ENCODE measurements at places on chromosomes 6 and 20.

GRCh38 chr6:128600397-128600951 lies 80.1 kb upstream of the PTPRK start:
- DNase-seq = no peak

DNA sequence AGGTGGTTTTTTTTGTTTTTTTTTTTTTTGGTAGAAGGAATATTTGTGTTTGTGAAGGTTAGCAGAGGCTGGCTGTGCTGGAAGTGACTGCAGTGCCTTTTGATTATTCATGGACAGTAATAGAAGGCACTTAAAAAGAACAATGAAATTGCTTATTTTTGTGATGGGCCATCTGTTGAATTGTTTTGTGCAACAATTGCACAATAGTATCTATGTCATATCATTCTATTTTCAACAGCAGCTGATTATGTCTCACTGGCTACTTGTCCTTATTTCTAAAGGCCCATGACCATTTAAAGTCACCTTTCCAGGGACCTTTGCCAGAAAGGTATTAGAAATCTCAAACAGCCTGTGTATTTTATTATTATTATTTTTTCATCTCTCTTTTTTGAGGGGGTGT lies 70.6 kb downstream of the AFG1L start:
- no peak for DNase-seq

DNA sequence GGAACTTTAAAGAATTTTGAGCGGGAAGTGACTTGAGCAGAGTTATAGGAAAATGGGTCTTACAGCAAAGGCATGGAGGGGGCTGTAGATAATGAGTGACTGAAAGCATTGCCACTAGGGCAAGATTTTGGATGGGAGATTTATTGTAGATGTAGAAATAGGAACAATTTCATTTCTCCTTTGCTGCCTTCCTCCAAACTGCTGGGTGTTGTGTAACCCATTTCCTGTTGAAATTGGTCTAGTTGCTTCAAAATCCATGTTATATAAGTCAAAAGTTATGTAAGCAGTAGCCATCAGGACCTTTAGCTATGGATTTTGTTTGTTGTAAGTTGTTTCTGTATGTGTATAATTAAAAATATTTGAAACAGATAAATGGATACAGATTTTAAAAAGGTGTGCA lies 11.1 kb downstream of the YWHAB start:
- no peak for DNase-seq

GRCh38 chr6:3077430-3077829 lies 9.1 kb downstream of the RIPK1 start:
- no peak for DNase-seq

- no peak for DNase-seq
Observed at GRCh38 chr6:38799529-38800184, 84.5 kb downstream of the DNAH8 start.

DNA sequence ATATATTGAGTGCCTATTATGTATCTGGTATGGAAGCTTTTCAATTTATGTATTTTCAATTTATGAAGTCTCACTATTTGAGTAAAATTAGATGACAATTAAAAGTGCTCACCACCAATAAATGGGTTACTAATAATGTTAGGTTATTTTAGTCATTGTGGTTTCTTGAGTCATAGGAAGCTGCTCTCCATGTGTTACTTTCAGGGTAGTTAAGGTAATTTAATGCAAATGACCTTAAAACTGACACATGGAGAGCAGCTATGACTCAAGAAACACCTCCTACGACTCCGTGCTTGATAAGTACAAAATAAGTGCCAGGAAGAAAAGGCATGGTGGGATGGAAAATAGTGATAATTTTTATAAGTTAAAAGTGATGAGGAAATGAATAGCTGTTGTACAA lies 16.5 kb upstream of the TINAG start:
- no peak for DNase-seq

- DNase-seq = no peak
Observed at GRCh38 chr6:376827-377640, 14.5 kb upstream of the IRF4 start.

DNA sequence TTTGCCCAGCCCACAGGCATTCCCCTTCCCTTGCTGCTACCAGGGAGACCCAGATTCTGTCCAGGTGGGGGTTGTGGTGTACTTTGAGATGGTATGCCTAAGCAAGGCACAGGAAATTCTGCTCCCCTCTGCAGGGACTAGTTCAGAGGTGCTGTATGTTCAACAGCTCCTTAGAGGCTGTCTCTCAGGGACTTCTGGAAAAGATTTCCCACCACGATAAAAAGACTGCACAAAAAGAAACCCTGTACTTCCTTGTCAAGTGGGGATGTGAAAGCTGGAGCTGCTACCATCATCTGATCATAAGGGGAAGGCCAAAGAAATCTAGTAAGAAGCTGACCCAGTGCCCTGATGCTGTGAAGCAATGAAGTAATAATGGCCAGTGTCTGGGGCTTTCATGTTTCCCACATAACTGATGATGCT lies 51.5 kb upstream of the SMIM29 start:
- DNase-seq = no peak

- DNase-seq = no peak
Observed at GRCh38 chr6:108806171-108806570, 42.1 kb upstream of the ARMC2 start.

DNA sequence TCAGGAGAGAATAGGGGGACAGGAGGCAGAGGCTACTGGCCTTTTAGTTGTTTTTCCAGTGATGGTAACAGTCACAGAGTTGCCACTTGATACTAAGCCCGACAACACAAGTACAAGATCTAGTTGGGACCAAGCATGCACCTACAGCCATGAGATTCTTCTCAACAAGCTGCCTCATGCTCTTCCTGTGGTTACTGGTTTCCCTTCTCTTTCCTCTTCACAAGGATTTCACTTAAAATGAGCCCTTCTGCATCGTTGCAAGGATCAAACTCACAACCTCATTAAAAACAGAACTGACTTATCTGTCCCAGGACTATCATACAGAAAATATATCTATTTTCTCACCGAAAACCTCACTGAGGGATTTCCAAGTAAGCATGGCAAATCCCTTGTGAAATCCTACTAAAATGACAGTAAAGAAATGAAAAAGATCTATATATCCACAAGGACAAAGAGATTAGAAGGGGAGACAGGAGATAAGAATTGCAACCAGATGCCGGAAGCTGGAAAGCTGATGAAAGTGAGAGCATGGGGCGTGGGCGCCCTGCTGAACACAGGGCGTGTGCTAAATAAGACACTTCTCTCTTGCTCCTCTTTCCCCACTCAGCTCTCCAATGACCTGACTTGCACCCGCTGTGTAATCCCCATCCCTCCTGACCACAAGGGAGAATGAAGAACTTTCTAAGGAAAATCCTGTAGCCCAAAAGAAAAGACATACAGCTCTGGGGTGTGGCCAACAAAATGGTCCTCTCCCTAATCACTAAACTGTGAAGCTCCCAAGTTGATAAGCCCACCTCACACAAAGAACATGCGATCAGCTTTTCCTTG lies 13.4 kb downstream of the MTFR2 start:
- no peak for DNase-seq

DNA sequence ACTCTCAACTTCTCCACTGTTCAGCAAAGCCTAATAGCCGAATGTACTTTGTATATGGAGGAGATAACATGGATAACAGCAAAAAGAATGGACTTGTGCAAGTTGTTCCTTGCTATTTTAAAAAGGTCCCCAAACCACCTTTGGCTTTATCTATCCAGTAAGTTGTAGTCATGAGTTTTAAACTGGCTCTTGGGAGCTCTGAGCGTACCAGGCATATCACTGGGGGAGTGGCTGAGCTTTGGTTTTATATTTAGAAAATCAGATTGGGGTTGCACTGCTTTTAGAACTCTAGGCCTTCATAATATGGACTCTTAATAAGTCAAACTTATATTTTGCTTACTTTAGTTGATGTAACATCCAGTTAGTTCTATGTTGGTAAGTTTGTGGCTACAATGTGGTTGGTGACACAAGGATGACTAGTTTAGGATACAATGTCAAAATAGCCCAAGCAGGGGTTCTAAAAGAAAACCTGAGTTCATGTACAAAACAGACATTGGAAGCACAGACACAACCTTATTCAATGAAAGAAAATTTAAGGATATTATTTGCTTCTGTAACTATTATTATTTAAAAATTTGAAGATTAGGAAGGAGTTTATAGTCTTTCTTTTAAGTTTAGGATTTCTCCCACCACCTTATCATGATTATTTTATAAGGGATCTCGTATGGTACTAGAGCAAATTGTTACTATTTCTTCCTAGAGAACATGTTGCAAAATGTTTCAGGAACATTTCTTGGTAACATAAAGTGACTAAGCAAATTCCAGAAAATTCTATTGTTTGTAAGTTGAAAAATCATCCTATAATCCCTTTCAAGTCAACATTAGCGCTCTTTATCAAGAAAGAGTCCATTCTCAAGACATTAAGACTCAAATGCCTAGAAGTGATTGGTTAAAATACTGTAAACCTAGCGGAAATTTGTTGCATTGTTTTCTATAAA lies 165.8 kb upstream of the SUPT3H start:
- DNase-seq = no peak

- DNase-seq = no peak
Observed at GRCh38 chr20:1204576-1204975, 1.3 kb downstream of the C20orf202 start.

DNA sequence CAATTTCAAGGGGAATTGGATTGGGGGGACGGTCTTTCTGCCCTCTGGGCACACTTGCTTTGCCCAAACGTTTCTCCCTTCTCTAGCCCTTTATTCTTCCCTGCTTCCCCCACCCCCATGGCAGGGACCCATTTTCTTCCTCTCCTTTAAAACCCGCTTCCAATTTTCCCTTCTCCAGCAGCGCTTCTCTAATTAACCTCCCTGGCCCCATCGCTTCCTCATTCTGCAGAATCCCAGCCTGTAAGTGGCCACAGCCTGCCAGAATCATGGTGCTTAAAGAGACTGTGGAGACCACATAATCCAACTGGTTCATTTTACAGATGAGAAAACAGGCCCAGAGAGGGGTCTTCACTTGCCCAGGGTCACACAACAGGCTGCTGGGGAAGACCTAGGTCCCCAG lies 61.4 kb downstream of the CPNE5 start:
- no peak for DNase-seq

DNA sequence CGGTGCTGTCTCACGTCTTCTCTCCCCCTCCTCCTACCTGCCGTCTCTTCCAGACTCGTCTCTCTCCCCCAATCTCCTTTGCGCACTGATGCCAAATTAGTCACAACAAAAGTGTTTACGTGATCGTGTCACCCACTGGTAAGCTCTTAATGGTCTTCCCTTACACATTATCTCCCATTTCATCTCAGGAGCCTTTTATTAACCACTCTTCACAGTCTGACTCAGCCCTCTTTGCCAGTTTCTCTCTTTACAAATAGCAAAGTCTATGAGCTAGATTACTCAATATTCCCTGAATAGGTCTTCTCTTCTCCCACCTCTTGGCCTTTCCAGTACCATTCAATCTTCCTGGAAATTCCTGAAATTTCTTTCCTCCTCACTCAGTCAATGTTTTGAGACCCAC lies 247.0 kb downstream of the ESR1 start:
- DNase-seq = no peak

DNA sequence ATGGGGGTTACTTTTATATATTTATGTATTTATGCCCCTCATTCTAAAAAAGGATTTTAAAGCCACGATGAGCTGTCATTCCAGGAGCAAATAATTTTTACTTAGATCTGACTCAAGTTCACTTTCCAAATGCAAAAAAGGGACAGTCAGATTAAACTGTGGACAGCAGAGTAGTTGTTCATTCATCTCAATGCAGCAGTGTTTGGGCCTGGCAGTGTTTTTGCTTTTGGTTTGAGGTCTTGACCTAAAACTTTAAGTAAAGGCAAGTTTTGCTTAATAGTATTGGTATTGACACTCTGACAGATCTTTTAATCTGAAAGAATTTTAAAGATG lies 13.9 kb downstream of the JARID2 start:
- DNase-seq = no peak

DNA sequence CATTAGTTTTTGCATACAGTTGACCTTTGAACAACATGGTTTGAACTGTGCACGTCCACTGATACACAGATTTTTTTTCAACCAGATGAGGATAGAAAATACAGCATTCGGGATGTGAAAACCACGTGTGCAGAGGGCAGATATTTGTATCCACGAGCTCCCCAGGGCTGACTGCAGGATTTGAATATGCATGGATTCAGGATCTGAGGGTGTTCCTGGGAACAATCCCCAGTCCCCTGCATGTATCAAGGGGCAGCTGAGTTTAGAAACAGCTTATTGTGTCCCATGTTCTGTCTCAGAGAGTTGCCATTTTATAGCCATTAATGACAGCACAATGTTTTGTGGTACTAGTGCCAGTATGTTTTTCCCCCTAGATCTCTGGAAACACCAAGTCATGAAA lies 53.6 kb downstream of the CD164 start:
- no peak for DNase-seq

- no peak for DNase-seq
Observed at GRCh38 chr6:107152638-107153430, 37.5 kb upstream of the BEND3 start.

All from activated naive CD4-positive, alpha-beta T cell treated with anti-CD3 and anti-CD28 coated beads, Interleukin-2, amount 10 ng/mL, durations not matched to agents 7 days and 5 days (primary cell).